Stimulated activated CD8-positive, alpha-beta memory T cell treated with anti-CD3 and anti-CD28 coated beads, Interleukin-15, amount 100 ng/mL, for 1 hour (primary cell): ENCODE measurements at places on chromosomes 11 and 22.

- no peak for DNase-seq
These were observed 8.5 kb downstream of the FHIP1B start for GRCh38 chr11:6225896-6226295.

GRCh38 chr11:56176318-56176717 is at the start of gene OR5J2:
TSS of gene OR5J2 (plus strand) at chr11:56176618. CDS start at chr11:56176618, 0 bp downstream.
- no peak for DNase-seq

GRCh38 chr11:60482361-60482760 is 10.2 kb upstream of the MS4A12 start:
- DNase-seq = no peak

DNA sequence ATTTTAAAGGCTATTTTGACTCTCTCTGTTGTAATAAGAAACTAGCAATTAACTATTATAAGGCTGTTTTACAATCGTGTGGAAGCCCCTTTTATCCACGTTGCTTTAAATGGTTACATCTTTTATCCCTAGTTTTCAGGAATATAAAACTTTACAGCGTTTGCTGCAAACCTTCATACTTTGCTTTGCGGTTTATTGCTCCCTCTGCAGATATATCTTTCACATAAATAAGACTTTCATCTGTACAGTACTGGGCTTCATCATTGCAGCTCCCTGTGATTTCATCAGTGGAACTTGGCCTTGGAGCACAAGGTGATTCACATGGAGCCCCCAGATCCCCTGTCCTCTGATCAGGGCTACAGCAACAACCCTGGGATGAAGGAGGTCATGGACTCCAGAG is 25.6 kb downstream of the HTR3A start:
- DNase-seq = no peak

- DNase-seq = no peak
These were observed 271.4 kb upstream of the NCAM1 start for GRCh38 chr11:112689851-112690250.

- DNase-seq = no peak
These were observed 21.0 kb upstream of the OR6X1 start for GRCh38 chr11:123775289-123775688.

DNA sequence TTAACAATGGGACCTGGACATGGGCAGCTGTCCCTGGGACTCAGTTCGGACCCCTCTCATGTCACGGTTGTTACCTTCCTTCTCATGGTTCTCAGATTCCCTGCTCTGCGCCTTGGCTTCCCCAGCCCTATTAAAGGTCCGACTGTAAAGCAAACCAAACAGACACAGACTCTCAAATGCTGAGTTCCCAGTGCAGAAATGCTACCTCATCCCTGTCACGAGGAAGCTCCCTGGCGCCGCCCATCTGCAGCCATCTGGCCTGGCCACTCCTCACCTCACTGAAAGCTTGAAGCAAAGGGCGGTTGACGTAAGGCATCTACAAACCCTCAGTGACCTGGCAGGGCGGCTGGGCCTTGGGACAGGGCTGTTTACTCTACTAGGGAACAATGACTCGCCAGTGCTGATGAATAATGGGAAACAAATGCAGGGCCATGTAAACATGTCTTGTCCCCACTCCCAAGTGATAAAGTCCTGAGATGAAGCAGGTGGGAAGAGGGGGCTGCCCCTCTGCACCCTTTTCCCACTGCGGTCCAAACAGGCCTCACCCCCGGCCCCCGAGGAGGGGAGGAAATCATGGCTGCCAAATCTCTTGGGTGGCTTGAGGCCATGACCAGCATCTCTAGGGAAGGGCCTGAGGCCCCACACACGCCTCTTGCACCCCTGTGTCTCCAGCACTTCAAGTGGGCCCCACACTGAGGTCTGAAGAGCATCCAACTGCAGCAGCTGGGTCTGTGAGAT is 49.3 kb downstream of the SCUBE1 start:
- no peak for DNase-seq

GRCh38 chr11:70594031-70594430 is 195.7 kb downstream of the CTTN start:
- DNase-seq = no peak

GRCh38 chr11:111691176-111691575 is 75.0 kb downstream of the PPP2R1B start:
- DNase-seq = no peak

GRCh38 chr22:37742376-37743171 is 45.7 kb downstream of the TRIOBP start:
- no peak for DNase-seq

GRCh38 chr11:123438131-123438627 is 8.1 kb downstream of the GRAMD1B start:
- no peak for DNase-seq

GRCh38 chr22:36612458-36612857 is 83.5 kb upstream of the EIF3D start:
- no peak for DNase-seq

DNA sequence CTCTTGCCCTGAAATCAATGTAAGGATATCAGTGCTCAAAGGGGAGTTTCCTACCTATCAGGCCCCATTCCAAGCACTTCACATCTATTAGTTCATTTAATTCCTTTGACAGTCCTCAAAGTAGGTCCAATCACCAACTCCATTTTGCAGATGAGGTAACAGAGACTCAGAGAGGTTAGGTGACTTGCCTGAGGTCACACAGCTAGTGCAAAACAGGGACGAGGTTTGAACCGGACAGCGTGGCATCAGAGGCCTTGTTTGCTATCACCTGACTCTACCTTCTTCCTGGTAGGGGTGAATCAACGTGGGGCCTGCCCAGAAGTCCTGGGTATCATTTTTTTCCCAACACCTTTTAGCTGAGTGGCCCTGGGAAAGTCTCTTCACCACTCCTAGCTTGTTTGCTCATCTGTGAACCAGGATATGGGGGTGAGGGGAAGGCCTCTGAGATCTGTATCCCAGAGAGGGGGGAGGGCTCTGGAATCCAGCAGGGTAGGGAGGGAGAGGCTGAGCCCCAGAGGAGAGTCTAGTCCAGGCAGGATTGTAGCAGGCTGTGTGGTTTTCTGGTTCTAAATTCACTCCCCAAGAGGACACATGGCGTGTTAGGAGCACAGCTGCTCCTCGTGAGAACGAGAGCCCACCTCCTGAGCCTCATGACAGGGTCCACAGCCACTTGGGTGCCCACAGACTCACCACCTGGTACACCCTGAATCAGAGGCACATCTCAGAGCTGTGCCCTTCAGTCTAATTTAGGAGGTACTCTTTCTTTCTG is 174.7 kb downstream of the MN1 start:
- no peak for DNase-seq

GRCh38 chr22:26589845-26590736 is at the start of gene TPST2:
TSS of gene TPST2 (minus strand) at chr22:26590132. CDS start at chr22:26541630, 48,502 bp downstream.
- DNase-seq = peak; percentile 61
